Activated CD4-positive, CD25-positive, alpha-beta regulatory T cell treated with anti-CD3 and anti-CD28 coated beads, Interleukin-2, amount 50 U/mL, for 24 hours (primary cell): ENCODE measurements at places on chromosomes 1 and 21.

GRCh38 chr1:30029677-30030076 lies 693.7 kb downstream of the MATN1 start:
- ATAC-seq: no peak

DNA sequence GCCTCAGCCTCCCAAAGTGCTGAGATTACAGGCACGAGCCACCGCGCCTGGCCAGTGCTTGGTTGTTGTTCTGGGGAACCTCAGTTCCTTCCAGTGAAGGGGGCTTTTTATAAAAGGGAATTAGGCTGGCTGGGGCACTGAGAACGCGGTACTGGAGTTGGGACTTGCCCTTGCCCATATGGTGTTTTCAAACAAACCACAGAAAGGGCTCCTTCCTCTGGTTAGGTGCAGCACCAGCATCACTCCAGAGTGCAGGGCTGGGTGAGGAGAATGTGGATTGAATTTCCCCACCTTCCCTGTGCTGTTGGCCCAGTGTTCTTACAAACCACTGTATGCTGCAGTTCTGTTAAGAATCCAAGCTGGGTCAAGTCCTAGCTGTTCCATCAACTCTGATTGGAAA lies 5.3 kb downstream of the MAN1C1 start:
- ATAC-seq: no peak

- no peak for ATAC-seq
Measured at GRCh38 chr1:69272684-69273083, 295.0 kb upstream of the LRRC7 start.

GRCh38 chr1:51740652-51741051 lies 123.8 kb downstream of the OSBPL9 start:
- ATAC-seq: no peak

DNA sequence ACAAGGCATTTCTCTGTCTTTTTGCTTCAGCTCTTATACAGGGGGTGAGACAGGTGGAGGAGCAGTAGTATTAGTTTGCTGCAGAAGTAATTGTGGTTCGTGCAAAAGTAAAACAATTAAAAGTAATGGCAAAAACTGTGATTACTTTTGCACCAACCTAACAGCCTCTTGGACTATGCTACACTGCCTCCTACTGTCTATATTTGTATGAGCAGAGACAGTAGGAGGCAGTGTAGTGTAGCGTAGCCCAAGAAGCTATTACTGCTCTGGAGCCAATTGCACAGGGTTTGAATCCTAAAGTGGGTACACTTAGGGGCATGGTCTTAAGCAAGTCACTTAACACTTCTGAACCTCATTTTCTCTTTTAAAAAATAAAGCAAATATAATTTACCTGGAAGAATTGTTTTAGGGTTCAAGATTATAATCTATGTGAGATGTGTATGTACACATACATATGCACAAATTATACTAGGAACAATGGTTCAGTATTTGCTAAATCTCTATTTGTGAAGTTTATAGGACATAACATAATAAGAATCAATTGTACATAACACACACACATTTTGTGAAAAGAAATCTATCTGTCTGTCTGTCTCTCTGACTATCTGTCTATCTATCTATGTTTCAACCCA lies 103.8 kb downstream of the BRINP3 start:
- ATAC-seq: no peak
